ENCODE measurements at places on chromosomes 4 and X.

- DNase-seq: no peak
These were observed 33.5 kb downstream of the NSG1 start for GRCh38 chr4:4420421-4420820.

GRCh38 chr4:7894098-7894676, 45.5 kb downstream of the AFAP1 start:
- DNase-seq: no peak

DNA sequence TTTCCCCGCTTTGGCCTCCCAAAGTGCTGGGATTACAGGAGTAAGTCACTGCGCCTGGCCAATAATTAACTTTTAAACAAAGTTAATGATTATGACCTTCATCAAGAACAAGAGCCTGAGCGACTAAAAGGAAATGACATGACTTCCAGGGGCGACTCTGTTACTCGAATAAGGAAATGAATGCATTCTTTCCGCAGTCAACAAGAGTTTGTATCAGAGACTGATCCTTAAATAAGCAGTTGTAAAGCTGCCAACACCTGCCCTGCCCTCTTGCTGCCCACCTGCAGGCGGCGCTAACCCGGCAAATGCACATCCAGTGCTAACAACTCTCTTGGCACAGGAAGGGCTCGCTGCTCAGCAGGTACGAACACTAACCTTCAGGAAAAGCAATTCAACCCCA, 27.3 kb downstream of the WDR1 start:
- DNase-seq: no peak

- DNase-seq: no peak
These were observed 369.1 kb upstream of the CLNK start for GRCh38 chr4:11053601-11054220.

DNA sequence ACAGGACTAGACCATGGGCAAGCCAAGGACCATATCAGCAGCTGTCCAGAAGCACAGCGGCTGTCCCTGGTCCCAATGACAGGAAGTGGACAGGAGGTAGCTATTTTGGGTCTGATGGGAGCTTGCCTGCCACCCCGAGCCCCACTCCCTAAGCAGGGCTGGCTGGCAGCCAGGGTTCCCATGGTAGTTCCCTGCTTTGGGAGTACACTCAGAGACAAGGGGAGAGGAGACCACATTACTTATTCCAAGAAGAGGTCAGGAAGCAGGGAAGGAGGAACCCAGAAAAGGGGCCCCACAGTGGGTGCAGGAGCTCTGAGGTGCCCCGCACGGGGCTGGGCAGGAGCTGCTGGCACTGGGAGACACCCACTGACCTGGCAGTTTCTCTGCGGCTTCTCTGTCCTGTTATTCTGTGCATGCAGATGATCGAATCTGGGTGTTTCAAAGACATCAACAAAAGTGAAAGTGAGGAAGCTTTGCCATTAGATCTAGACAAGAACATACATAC, 36.3 kb downstream of the HTT-AS start:
- no peak for DNase-seq

Measured in cortex of kidney (tissue), 1 donor.